ENCODE measurements at places on chromosomes 13 and 19.
A peak's percentile ranks its signal among the peaks of the same experiment; 100 is the strongest.

GRCh38 chr13:79703772-79704171 lies 222.8 kb downstream of the NDFIP2 start:
- no peak for DNase-seq

- no peak for DNase-seq
Measured at GRCh38 chr19:55593096-55593772, 6.1 kb downstream of the FIZ1 start.

GRCh38 chr19:32233091-32233490 lies 112.3 kb upstream of the ZNF507 start:
- DNase-seq = no peak

GRCh38 chr19:58497634-58498170 lies 14.1 kb downstream of the SLC27A5 start:
- no peak for DNase-seq

- no peak for DNase-seq
Measured at GRCh38 chr19:50478901-50479715, 2.5 kb upstream of the GARIN5A start.

DNA sequence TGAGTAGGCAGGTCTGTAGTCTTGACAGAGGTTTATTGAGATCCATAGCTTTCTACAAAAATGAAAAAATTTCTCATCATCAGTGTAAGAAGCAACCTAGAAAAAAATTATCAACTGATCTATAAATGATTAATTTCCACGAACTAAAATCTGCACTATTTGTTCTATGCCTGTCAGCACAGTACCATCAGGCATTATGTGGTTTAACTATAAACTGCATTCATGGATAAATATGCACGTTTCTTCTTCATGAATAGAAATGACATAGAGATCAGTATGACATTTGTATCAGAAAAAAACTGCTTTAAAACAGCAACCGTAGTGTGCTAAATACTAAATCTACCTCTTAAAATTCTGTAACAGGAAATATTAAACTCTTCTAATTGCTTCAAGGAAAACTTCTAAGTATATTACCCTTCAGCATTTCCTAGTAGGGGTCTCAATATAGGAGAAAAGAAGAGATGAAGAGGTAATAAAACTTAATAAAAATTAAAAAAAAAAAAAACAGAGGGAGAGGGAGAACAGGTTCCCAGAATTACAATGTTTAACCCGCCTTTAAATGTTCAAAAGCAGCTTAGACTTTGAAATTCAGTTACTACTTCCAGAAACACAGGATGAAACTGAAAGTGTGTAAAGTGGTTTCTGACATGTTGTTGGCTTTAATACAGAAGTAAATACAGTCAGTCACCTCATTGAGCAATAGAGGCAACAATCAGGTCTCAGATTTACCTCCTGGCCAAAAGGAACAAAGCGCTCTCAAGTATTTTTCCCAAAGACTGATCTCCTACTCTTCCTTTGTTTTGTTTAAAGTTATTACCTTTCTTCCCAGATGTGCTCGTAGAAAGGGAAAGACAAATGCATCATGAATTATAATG lies 144.4 kb downstream of the DIAPH3 start:
- no peak for DNase-seq

- DNase-seq = peak; percentile 52
Measured at GRCh38 chr19:10565028-10565566, 713 bp downstream of the KRI1 start.

GRCh38 chr19:410243-410781 lies 1.4 kb upstream of the C2CD4C start:
- DNase-seq = no peak

DNA sequence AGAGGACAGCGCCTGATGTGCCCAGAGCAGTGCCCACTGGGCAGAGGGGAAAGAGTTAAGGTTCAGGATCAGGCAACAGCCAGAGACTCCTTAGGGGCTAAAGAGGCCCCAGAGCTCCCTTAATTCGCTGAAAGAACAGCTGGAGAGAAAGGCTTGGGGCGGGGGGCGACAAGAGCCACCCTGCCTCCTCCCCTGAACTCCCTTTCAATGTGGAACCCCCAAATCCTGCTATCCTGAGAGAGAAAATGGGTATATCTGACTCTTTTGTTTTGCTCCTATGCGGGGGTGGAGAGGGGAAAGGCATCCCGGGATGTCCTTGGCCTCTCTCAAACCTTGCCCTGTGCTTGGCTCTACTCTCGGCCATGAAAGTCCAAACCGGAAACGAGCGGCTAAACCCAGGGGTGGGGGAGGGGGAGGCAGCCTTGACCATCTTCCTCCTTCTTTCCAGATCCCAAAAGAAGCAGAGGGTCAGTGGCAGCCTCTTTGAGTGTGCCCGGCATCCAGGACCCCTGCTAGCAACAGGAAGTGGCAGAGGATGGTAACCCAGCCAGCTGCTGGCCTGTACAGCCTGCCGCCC lies 4.7 kb downstream of the PRKACA start:
- no peak for DNase-seq

DNA sequence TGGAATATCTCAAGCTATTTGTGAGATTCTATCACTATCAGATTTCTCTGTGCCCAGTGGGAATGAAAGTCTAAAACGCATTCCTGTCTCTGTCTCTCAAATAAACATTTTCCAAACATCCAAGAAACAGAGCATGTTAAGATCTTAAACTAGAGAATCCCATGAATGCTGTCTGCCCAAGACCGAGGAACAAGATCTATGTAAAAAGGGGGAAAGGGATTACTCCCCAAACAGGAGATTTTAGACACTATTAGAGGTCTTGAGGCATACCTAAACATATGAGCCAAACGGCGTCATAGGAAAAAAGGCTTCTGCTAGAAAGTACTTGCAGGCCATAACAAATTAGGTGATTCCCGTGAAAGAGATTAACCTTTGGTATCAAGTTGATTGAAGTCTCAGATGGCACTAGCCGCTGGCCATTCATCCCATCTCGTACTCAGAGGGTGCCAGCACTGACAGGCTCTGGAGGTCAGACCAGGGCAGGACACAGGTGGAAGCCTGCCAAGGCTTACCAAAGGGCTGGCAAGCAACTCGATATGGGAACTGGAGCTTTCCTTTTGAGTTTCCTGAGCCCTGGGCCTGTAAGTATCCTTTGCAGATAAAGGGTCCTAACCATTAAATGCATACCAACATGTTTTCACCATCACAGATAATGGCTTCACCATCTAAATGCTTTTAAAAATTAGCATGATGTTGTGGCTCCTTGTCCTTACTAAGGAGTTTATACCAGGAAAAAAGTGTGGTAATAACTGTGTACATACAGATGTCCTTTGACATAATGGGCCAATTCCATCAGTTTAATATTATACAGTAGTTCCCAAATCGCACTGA lies 225.2 kb downstream of the FOXO1 start:
- no peak for DNase-seq

DNA sequence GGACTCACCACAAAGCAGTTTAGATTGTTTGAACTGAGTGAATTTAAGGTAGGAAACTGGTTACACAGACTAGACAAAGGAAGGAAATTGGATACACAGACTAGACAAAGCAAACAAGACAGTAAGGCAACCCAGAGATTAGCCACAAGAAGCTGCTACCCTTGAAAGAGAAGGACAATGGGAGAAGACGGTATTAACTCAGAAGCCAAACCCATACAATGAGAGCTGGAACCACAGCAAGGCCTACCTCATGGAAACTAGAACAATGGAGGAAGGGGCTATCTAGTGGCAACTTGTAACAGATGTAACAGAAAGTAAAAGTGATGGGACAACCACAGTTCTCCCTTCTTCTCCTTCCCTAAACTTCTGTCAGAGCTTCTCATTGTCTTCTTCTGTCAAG lies 410.9 kb upstream of the SPRY2 start:
- DNase-seq = no peak

DNA sequence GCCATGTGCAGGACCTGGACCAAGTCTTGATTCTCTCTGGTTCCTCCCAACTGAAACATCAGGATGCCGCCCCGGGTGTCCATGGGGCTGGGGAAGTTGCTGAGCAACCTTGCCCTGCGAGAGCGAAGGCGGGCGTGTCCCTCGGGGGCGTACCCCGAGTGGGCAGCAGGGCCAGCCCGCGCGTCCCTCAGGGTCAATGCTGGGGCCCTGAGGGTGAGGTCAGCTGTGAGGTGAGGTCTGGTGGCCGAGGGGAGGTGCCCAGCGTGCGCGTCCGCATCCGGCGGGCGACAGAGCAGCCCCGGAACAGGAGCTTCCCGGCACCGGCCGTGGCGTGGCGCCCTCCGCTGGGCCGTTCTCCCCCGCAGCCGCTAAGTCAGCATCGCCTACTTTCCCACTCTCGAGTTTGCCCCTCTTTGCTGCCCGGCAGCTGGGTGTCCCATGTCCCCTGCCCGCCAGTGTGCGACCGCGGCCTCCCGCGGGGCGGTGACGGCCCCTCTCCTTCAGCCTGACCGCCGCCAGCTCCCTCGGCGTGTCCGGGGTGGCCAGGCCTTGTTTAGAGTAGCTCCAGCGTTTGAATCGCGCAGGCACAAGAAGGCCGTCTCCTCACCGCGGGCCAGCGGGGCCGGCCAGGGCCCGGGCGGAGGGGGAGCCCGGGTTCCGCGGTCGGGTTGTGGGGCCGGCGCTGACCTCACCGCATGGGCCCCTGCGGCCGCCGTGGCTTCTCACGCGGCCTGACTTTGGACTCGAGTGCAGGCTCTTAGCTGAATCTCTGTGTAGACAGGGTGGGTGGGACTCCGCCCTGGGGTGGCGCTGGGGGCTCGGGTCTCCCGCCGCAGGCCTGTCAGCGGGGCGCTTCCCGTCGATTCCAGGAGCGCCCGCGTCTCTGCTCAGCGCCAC lies 33.0 kb downstream of the GJA3 start:
- peak; percentile 27 for DNase-seq

GRCh38 chr19:43662487-43662886 lies 7.5 kb downstream of the PLAUR start:
- DNase-seq = no peak

DNA sequence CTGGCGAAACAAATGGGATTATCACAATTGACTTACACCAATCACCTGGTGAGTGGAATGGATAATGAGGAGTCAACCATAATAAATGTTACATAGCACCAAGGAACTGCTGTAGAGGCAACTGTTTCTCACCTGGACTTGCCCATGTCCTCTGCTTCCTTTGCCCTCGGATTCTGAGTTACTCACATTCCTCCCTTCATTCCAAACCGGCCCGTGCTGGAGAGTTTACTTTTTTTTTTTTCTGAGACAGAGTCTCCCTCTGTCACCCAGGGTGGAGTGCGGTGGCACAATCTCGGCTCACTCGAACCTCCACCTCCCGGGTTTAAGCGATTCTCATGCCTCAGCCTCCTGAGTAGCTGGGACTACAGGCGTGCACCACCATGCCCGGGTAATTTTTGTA lies 41.5 kb upstream of the TSC22D1 start:
- no peak for DNase-seq

All from activated gamma-delta T cell treated with Interleukin-2 at 50 U/mL for 16 hours (primary cell).